Karpas-422 (cell line): ENCODE measurements at places on chromosomes 5 and 9.

DNA sequence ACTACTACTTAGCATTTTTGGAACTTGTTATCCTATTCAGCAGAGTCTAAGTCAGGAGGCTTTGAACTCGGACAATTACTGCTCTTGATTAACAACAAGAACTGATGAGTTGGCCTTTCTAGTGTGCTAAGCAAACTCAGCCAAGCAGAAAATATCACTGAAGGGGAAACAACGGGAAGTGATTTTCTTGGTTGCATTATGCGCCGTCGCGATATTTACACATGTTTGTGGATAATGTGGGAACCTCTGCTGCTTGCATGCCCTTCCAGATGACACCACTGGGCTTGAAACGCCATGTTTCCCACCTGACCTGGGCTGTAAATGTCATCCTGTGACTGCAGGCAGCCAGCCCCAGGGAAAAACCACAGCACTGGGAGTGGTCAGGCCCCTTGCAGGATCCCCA lies 205.5 kb downstream of the PAX5 start:
- DNase-seq, result no peak

GRCh38 chr5:91189480-91190313 lies 193.4 kb downstream of the ARRDC3 start:
- no peak for DNase-seq

- peak; percentile 88 for DNase-seq
These were observed 3.5 kb downstream of the IFNA2 start for GRCh38 chr9:21381448-21382339.

GRCh38 chr9:131405428-131405827 lies 11.5 kb downstream of the PRRC2B start:
- no peak for DNase-seq

DNA sequence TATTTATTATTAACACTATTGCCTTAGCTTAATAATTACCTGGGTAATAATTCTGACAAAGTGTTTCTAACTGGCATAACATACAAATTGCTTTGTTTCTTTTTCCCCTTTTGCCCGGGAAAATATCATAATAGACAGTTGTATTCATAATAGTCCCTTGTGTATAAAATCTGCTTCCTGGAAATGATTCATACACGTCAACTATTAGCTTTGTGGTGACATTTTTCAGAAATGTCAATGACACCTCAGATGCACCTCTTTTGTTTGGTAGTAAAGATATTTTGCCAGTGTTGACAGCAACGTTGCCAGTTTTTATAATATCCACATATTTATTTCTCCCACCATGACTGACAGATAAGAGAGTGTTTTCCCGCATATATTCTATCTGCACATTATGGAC lies 73.0 kb downstream of the RASEF start:
- no peak for DNase-seq

DNA sequence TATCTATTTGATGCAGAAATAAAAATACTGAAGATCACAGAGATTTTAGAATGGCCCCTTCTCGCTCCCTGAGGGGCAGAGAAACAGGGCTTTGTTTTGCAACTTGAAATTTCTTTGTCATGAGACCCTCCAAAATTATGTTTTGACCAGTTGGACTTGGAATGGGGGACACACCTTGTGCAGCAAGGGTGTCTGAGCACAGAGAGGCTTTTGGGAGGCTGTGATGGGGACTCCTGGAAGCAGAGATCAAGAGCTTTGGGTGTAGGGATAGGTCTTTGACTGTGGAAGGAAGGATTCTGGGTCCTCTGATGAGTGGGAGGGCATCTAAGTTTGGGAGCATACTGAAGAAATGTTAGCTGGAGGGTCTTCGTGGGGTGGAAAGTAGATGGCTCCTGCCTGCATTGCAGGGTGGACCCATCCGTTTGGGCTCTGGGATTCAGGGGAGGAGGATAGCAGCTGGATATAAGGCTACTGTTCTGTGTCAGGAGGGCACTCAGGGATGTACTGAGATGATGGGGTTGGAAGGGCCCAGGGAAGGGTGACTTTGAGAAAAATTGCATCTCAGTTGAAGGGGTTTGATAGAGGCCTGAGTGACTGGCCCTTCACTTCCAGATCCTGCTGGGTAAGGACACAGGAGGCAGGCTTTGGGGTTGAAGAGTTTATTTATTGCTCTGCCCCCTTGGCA lies 1.8 kb upstream of the MYORG start:
- DNase-seq, result no peak

DNA sequence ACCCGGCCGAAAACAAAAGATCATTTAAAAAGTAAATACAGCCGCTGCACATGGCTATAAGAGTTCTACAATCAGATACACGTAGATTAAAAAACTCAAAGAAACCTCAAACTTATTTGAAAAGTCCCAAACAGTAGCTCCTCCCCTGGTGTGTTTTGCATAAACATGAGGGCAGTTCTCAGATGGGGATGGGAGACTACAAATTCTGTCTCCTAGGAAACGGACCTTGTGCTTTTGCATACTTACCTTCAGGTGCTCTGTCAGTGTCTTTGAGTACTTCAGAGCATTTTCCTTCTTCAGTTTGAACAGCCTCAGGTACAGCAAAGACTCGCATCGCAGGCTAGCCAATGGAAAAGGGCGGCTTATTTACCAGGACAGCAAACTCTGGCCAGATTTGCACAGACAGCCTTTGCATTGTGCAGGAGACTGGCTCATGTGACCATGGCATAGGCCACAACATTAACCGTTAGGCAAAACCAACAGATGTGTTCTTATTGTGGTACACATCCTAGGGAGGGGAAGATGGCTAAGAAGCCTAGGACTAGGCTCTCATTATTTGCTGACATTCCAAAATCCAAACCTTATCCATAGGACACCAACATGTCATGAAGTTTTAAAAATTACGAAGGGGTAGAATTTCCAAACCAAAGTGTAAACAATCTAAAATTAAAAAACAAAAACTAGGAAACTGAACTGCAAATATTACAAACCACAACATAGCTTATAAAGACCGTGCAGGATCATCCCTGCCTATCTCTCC lies 12.8 kb downstream of the LEAP2 start:
- peak; percentile 80 for DNase-seq

DNA sequence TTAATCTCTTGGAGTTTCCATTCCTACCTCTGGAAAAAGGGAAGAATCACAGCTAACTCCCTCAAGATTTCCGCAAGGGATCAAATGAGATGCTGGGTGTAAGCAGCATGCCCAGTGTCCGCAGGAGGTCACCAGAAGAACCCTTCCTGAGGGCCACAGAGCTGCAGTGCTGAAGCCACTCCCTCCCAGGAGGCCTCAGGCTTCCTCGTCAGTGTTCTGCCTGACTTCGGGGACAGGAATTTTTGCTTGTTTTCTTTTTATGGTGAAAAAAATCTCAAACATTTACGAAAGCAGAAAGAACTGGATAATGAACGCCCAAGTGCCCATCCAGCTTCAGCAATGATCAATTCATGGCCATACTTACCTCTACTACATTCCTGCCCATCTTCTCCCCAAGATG lies 183.0 kb downstream of the CDK5RAP2 start:
- no peak for DNase-seq

GRCh38 chr5:55551358-55551757 lies 16.6 kb upstream of the PLPP1 start:
- no peak for DNase-seq

DNA sequence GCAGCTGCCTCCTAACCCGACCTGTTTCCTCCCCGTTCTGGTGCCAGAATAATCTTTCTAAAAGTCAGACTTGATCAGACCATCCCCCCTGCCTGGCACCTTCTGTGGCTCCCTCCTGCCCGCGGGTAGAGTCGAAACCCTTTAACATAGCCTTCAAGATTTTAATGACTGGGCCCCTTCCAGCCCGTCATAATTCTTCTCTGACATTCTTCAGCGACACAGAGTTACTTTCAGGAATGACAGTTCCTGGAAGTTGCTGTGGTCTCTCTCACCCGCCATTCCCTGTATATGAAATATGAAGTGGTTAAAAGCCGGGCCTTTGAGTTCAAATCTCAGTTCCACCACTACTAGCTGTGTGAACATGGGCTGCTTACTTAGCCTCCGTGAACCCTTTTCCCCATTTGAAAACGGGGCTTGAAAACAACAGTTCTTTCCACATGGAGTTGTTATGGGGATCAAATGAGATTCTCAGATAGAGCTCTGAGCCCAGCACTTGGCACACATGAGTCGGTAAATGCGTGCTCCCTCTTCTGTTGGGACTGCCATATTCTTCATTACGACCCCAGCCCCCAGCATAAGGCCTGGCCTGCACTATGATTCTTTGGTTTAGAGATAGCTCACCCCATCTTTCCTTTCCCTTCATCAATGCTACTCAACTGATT lies 737 bp downstream of the NANS start:
- DNase-seq, result peak; percentile 56

DNA sequence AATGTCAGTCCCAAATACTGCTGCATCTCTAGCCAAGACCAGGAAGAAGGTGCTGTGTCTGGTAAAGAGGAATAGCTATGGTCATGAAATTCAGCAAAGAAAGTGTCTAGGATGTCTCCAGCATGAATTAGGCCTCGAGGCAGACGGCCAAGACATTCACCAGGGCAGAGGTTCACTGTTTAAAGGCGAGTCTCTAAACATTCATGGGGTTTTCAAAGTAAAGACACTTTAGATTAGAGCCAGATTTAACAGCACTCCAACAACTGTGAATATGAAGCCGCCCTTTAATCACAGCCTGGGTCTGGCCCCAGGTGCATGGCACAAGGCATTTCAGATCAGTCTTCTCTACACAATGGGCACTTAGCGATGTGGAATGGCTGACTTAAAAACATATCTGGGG lies 95.0 kb downstream of the ANKH start:
- no peak for DNase-seq

DNA sequence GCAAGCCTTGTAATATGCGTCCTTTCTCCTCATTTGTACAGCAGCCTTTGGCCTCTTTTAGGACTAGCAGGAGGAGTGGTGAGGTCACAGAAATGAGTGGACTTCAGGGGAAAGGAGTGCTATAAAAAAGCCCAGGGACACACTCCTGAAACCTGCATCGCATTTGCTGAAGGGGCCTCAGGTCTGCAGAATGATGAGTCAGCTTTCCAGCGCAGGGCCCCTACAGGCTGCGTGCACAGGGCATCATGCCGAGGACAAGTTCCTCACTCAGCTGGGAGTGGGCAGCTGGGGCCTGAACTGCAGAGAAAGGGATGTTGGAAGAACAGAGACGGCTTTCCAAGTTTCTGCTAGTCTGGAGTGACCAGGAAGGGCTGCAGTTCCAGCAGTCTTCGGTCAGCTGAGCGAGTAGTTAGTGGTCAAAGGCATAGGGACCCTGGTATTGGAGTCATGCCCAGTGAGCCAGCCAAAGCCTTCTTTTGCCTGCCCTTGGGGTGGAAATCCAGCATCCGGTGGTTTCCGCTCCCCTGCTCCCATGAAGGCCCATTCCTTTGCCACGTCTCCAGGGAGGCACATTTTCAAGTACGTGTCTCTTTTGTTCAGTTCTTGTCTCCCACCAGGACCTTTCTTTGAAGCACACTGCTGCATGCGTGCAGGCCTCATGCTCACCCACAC lies 17.3 kb upstream of the CFAP157 start:
- no peak for DNase-seq

- no peak for DNase-seq
These were observed 73.4 kb downstream of the PHAX start for GRCh38 chr5:126674145-126674544.

DNA sequence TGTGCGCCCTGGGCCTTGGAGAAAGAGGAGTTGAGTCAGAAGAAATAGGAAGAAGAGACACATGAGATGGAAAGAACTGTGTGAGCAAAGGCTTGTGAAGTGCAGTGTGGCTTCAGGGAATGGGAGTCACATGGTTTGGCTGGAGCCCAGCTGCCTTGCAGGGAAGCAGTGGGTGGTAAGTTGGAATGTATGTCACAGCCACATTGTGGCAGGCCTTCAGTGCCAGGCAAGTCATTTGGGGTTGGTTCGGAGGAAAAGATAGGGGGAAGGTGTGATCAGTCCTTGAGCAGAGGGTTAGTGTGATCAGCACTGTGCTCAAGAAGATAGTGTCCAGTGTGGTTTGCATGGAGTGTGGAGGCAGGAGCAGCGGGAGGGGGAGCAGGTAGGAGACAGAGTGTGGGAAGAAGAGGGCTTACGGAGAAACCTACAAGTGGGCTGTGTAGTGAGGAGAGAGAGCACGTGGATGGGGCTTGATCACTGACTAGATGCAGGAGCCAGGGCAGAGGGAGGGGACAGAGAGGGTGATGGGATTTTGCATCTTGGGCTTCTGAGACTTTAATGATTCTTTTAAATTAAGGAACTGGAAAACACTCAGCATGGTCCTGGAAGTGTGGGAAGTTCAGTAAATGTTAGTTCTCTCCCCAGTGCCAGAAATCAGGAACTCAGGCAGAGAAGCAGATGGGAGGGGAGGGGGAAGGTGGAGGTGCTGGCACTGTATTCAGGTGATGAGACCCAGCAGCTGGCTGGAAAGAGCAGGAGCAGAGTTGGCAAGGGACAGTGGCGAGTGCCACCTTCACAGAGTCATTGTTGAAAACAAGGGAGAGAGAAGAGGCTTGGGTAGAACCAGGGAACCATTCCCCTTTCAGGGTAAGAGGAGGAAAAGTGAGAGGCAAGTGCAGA lies 46.6 kb downstream of the ARHGAP26 start:
- no peak for DNase-seq

DNA sequence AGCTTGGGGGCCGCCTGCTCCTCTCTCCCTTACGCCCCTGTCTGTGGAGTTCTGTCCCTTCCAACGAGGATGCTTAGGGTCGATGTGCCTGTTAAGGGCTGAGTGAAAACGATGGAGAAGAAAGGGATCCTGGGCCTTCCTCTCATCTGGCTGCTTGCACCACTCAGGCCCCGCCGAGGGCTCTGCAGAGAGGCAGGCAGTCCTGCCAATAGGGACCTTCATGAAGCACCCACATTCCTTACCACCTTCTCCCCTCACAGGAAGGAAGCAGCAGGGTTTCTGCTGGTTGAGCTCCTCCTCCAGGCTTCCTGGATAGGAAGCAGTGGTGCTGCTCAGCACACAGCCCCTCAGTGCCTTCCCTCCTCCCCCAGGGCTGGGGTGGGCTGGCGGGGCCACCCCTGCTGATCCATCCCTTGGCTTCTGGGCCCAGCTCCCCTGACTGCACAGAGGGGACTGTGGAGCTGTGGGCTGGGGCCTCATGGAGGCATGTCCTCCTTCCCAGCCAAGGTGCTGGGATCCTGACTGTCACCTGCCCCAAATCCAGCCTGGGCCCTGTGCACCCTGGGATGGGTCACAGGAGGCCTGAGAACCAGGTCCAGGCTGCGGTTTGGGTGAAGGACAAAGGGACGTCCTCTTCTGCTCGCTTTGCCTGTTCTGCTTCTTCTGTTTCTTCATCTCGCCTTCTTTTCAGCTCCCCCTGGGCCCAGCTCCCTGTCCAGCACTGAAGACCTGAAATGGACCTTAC lies 50.5 kb downstream of the AHRR start:
- no peak for DNase-seq

DNA sequence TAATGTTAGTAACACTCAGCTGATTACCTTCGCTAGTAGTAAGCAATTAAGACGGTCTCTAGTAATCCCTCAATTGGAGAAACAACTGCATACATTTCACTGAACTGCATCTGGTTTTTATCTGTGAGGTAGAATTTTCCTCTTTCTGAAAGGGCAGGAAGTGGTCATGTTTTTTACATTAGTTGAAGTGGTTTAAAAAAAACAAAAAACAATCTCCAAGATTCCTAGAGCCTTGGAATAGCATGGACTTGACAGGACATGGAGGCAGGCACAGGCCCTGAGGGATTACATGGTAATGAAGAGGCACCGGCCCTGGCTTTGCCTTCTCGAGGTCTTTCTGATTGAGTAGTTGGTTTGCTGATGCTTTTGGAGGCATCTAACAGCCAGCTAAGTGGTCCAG lies 25.8 kb downstream of the THBS4 start:
- DNase-seq, result no peak

- DNase-seq, result no peak
These were observed 20.0 kb upstream of the NPM1 start for GRCh38 chr5:171367424-171368370.
